Memory B cell (primary cell): ENCODE measurements at places on chromosomes 1 and 21.

GRCh38 chr1:225595452-225595851, 57.5 kb downstream of the ENAH start:
- no peak for DNase-seq

GRCh38 chr1:7374563-7375160, 396.4 kb upstream of the VAMP3 start:
- DNase-seq: no peak

DNA sequence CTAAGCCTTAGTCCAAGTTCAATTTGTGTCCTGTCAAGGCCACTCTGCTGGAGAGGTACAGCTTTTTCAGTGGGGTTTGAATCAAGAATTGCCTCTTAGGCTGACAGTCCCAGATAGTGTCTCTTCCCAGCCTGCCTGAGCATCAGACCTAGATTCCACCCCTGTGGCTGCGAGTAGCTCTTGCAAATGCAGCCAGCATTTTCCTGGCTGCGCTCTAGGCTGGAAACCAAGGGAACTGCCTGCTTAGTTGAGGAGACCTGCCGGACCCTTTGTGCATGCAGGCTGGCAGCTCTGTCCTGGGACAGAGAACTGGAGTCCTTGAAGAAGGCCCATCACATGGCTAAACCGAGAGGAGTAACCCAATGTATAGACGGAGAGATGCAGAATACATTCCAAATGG, 293.7 kb downstream of the PCP4 start:
- DNase-seq: no peak

- DNase-seq: no peak
These were observed 128.2 kb downstream of the ATG4C start for GRCh38 chr1:62912028-62912638.

- DNase-seq: no peak
These were observed 50.7 kb downstream of the DNAH14 start for GRCh38 chr1:224980181-224980580.

DNA sequence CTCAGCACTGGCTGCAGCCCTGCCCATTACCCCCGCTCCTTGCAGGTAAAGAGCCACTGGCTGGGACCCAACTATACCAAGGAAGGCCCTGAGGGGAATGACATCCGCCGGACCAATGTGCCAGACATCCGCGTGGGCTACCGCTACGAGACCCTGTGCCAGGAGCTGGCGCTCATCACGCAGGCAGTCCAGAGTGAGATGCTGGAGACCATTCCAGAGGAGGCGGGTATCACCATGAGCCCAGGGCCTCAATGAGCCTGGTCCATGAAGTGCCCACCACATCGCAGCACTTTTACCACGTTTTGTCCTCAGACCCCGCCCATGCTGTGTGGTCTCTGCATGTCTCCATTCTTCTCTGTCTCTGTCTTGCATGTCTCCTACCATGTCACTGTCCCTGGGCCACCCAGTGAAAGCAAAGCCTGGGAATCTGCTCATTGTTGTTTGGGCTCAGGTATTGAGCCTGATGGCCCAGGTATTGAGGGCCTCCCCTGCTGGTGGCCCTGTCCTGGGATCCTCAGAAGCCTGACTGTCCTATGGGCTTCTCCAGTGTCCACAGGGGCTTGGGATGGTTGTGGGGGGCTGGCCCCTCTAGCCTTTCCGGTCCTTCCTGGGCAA, 11.4 kb downstream of the AMPD2 start:
- DNase-seq: no peak

DNA sequence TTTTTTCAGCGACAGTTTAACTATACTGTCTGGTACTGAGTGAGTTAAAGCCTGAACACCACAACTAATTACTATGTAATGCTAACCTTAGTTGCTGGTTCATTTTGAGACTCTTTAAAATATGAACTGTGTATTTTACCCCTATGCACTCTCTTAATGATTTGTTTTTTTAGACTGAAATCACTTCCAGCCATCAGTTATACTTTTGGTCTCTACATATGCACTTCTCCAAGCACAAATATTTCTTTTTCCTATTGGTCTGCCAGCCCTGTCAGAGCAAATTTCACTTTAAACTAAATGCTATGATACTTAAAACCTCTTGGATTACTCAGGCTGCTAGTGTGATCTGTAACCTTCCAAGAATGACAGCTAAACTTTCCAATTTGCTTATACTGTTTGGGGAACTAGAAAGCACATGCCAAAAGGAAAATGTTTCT, 38.1 kb upstream of the SCYL3 start:
- no peak for DNase-seq

GRCh38 chr1:245585252-245585959, 430.6 kb downstream of the KIF26B start:
- DNase-seq: no peak

GRCh38 chr1:207328004-207328403, 6.5 kb downstream of the CD55 start:
- no peak for DNase-seq

DNA sequence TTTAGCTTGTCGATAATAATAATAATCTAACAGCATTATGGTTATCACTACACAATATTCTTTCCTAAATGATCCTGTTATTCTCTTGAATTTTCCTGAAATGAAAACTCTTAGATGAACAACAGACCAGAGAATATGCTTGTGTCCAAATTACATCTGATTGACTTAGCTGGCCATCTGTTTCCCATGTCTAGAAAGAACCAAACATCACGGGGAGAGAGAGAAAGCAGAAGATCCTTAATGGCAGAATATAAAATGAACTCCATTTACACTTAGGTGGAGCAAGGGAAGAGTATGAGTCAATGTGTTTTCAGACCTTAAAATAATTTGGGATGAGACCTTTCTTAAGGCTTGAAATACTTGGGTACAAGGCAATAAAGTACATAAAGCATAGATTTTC, 162.2 kb downstream of the DSCAM start:
- no peak for DNase-seq

DNA sequence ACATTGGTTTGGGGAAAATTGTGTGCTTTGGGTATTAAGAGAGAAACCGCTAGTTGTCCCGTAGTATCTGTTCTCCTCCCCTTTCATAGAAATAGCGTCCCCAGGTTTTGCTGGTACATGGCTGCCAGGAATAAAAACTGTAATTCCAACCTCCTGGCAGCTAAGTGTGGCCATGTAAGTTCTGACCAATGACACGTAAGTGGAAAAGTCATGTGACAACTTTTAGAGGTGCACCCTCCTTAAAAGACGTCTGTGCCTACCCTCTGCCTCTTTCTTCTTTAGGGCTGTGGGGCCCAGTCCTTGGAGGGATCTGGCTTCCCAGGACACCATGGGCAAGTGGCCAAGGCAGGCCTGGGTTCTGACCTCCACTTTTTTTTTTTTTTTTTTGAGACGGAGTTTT, 59.3 kb downstream of the UMODL1 start:
- no peak for DNase-seq

- no peak for DNase-seq
These were observed 11.4 kb downstream of the SOX13 start for GRCh38 chr1:204084247-204084772.

GRCh38 chr1:244444854-244445253, 6.9 kb downstream of the ADSS2 start:
- DNase-seq: no peak

GRCh38 chr1:179372160-179372559, 6.4 kb downstream of the AXDND1 start:
- no peak for DNase-seq

DNA sequence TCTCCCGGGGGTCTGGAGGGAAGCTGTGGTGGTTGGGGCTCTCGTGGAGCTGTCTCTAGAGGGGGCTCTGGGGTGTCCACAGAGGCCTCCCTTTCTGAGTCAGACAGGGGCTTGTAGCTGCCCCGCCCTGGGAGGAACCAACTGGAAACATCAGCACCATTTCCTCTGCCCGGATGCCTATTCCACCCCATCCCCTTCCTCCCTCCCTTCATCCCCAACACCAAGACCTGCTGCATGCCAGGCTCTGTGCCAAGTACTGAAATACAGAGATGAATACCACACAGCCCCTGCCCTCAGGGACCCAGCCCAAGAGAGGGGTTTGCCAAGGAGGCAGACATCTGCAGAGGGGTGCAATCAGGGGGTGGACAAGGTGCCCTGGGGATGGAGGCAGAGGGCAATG, 125.6 kb upstream of the ADAR start:
- DNase-seq: no peak

DNA sequence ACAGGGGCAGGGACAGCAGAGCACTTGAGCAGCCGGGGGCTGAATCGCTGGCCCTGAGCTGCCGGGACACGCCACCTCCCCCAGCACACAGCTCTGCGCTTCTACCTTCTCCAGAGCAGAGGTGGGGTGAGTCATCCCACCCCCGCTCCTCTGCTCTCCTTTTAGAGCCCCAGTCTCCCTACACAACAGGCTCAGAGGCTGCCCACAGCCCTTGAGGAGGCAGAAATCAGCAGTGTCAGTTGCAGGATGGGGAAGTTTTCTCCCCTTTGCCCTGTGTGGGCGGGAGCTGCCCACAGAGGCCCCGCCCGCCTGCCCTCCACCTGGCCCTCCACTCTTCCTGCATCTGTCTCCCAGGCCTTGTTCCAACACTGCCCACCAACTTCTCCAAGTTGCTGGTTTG, 94.6 kb downstream of the STUM start:
- DNase-seq: no peak

- DNase-seq: no peak
These were observed 566.9 kb upstream of the ZP4 start for GRCh38 chr1:238457610-238458009.

- DNase-seq: no peak
These were observed 35.6 kb downstream of the LRRN2 start for GRCh38 chr1:204649721-204650521.

DNA sequence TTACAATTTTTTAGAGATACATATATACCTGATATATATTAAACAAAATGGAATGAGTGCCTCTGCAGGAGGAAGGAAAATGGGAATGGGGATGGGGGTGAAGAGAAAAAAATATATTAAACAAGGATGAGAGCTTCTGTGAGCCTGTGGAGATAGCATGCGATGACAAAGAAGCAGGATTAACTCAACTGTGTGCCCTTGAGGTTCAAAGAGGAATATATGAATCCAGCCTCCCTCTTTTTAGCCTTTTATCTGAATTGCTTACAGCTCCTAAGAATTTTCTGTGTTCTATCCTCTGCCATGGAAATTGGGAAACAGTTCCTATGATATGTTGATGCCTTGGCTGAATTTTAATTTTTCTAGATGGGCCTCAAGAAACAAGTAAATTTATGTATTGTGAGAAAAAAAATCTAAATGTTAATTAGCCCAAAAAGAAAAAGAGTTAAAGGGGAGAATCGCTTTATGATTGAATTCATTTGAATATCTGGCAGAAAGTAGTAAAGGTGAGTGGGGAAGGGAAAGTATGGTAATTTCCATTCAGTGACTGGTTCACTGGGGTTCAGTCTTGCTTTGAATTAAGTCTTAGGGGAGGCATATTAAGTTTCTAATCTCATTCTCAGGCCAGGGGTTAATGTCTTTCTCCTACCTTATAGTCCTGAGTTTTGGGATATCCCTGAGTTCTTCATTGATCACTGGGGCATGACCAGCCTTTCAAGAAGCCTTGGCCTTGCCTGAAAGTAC, 106.3 kb upstream of the HMCN1 start:
- no peak for DNase-seq

DNA sequence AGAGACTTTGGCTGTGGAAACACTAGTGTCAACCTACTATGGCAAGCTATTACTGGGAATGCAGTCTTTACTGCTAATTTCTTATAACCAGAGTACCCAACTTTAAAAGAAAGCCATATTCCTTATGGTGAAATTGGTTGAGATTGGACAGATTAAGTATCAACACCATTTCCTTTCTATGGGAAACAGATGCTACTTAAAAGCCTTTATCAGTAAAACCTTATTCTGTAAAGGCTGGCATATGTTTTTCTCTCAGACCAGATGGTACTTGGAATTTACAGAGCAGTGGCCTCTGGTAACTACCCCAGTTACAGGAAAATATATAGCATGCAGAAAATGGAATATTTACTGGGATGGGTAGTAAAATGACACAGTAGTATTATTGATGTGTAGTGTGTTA, 18.8 kb downstream of the IFI44 start:
- no peak for DNase-seq

DNA sequence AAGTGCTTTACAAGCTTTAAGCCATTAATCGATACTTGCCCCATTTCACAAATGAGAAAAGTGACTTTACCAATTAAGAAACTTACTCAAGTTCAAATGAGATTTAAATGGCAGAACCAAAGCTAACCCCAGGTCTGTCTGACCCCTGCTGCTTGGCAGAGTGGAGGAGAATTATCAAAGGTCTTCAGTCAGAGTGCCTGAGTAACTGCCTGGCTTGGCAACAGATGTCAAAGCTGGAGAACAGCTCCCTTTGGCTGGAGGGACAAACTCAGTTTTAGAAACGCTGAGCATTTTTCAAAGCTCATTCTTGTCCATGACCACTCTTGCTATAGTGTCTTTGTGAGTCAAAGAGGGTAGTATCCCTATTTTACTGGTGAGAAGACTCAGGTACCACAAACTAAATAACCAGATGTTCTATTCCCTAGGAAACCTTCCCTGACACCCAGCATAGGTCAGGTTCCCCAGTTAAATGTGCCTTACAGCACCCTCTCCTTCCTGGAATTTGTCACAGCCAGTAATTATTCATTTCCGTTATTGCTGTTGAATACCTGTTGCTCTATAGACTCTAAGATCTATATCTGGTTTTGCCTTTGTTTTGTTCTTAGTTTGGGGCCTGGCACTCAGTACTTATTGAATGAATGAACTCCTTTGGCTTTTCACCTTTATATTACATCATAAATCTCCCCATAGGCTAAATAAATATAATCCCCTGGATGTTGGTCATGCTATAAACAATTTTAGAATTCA, 5.0 kb upstream of the BCAR3 start:
- no peak for DNase-seq

DNA sequence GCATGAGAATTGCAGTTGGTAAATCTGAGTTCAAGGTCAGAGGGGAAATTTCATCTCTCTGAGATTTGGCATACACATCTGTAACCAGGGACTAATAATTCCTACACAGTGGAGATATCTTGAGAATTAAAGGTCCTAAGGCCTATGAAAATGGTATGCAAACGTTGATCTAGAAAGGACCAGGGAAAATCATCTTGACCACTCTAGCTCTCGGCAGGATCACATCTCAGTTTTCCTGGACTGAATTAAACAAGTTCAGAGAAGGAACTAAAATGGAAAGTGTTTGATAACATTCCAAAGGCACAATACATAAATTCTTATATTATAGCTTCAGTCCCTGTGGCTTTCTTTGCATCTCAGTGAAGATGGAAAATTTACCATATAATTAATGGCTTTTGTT, 28.5 kb upstream of the SIPA1L2 start:
- DNase-seq: no peak

DNA sequence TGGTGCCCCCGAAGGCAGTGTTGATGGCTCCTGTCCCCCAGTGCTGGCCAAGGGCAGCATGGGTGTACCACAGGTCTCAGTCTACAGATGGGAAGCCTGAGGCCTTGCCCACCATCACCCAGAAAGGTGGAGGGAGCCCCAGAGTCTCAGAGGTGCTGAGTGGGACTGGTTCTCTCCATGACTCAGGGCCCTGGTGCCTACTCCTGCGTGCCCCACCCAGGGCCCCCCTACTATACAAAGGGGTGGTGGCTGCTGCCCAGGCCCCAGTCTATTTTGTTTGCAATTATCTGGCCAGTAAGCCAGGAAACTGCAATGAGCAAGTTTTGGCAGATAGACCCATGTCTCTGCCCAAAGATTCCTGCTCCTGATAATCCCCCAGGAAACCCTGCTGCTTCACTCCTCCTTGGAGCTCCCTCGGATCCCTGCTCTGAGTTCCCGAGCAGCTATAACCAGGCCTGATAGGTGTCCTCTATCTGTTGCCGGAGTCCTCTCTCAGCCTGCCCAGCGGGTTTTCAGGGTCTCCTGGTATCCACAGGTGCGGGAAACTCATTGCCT, 41.7 kb downstream of the EDN2 start:
- DNase-seq: no peak

- no peak for DNase-seq
These were observed 4.6 kb upstream of the TMEM51 start for GRCh38 chr1:15148941-15149340.
